HS-5 (cell line): ENCODE measurements at places on chromosomes 3 and 15.

- no peak for DNase-seq
These were observed at the start of gene EFCC1 for GRCh38 chr3:129001101-129001805. TSS of gene EFCC1 (plus strand) at chr3:129001304. CDS start at chr3:129001629, 325 bp downstream.

GRCh38 chr3:115982629-115983028 lies 359.3 kb downstream of the GAP43 start:
- no peak for DNase-seq

- DNase-seq = no peak
These were observed 96.0 kb downstream of the LRRK1 start for GRCh38 chr15:101014921-101015841.

- no peak for DNase-seq
These were observed 20.3 kb upstream of the IL16 start for GRCh38 chr15:81176291-81176893.

GRCh38 chr3:128503164-128503651 lies 10.2 kb upstream of the GATA2 start:
- DNase-seq = no peak

DNA sequence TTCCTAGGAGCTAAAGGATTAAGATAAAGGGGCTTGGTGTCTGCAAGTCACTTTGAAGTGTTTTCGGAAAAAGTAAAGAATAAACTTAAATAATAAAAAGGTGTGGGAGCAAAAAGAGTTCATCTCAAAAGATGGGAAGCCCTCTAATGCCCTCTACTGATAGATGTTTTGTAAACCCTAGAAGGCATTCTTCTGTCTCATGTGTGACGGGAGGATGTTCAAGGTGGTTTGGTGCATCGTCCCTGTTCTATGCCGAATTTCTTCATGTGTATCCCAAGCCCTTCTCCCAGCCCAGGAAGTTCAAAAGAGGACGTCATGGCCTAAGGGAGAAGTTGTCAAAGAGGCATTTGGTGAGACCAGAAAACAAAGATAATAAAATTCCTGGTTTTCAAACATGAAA lies 37.2 kb downstream of the CCK start:
- no peak for DNase-seq

DNA sequence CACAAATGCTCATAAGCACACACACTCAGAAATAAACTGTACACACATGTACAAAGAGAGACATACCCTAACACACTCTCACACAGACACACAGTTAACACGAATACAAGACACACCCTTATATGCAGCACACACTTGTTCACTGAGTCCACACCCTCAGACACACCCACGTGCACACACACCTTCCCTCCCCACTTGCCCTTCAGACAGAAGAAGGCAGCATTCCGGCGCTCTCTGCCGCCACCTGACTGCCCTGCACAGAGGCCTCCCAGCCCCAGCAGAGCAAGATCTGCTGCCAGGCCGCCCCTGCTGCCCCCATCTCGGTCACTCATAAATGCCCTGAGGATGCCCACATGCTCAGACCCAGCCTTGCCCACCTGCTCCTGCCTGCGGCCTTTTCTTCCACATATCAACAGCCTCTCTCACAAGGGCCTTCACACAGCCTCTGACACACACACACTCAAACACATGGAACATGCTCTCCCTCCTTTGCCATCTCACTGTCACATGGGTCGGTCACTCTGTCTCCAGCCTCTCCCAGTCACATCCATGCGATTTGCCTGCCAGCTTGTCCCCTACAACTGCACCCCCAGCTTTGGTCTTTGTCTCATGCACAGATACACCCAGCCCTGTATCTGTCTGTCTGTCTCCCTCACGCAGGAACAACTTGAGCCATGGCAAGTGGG lies 71.1 kb downstream of the EPHB3 start:
- DNase-seq = no peak

DNA sequence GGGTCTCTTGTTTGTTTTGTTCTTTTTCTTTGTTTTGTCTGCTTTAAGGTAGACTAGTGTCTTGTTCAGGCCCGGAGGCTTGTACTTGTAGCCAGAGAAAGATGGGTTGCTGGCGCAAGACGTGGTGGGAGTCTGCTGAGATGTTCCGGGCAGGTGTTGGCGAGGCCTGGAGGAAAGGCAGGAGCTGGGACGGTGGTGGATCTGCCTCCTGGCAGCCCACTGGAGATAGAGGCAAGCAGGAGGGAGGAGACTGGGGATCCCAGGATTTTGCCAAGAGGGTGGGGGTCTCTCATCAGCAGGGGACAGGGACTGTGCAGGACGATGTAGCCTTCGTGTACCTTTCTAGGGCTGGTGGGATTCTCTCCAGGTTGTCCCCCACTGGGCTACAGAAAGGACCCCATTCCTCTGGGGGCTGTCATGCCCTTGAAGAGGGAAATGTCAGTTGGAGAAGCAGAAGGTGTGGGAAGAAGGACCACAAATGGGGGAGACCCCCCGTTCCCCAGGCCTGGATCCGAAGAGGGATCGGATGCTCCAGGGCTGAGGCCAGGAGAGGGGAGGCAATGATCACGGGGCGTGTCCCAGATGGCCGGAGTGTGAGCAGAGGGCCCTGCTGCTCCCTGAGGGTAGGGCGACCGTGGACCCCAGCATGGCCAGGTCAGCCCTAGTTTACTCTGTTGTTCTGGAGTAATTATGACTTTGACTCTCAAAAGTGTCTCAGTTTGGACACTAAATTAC lies 7.0 kb downstream of the CHAC1 start:
- no peak for DNase-seq

DNA sequence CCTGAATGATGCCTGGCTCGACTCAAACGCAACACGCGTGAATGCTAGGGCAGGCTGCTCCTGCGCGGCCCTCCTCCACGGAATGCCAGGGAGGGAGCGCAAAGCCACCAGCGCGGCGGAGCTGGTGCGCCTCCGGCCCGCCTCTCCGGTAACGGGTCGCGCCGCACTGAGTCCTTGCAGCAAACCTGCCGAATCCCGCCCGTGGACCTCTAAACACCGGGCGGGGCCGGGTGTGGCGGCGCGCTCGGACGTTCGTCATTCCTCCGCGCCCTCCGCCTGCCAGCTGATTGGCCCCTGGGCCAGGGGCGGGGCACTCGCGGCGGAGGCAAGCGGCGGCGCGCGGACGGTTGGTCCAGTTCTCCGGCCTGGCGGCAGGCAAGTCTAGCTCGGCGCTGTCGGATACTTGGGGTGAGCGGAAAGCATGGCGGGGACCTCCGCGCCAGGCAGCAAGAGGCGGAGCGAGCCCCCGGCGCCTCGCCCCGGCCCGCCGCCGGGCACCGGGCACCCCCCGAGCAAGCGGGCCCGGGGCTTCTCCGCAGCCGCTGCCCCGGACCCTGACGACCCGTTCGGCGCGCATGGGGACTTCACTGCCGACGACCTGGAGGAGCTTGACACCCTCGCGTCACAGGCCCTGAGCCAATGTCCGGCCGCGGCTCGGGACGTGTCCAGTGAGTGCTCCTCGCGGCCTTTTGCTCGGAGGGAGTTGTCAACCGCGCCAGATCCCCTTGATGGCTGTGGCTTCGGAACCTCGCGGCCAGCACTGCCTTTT lies at the start of gene ATRIP:
TSS of gene ATRIP (plus strand) at position 313 of the 769 bp plus-strand sequence. CDS start at position 422, 109 bp downstream.
- no peak for DNase-seq

DNA sequence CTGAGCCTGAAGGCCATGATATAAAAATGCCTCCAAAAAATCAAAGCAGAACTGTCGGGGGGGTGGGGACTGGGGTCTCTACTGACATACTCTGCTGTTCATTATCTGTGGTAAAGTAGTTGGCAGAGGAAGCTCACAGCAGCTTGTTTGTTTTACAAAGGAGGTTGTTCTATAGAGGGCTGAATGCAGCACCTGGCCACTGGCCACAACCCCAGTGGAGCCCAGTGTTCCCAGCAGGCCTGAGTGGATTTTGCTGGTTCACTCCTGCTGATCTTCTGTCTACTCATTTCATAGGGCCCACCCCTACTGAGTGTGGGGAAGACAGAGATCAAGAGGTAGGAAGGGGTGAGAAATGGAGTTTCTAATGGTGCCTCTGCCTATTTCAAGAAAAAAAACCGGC lies 125.5 kb downstream of the DIPK2A start:
- no peak for DNase-seq

- DNase-seq = no peak
These were observed 19.3 kb upstream of the LZTFL1 start for GRCh38 chr3:45861043-45861719.

GRCh38 chr15:70509282-70509662 lies 254.1 kb downstream of the UACA start:
- DNase-seq = no peak

DNA sequence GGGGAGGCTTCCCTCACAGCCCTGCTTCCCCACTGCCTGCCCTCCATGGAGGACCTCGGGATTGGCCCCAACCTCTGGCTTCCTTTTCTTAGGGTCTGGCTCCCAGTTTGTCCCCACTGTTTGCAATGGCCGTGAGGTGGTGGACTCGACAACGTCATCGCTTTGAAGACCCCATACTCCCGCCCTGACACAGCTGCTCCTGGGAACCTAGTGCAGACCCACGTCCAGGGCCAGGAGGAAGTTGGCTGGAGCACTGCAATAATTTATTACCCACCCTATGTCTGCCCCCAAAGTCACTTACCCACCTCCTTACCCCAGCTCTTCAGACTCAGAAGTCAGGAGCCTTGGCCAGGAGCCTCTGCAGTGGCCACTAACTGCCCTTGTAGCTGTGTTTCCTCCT lies 11.1 kb downstream of the GRM2 start:
- DNase-seq = no peak

- DNase-seq = no peak
These were observed 619 bp downstream of the TTBK2 start for GRCh38 chr15:42919799-42920518.

DNA sequence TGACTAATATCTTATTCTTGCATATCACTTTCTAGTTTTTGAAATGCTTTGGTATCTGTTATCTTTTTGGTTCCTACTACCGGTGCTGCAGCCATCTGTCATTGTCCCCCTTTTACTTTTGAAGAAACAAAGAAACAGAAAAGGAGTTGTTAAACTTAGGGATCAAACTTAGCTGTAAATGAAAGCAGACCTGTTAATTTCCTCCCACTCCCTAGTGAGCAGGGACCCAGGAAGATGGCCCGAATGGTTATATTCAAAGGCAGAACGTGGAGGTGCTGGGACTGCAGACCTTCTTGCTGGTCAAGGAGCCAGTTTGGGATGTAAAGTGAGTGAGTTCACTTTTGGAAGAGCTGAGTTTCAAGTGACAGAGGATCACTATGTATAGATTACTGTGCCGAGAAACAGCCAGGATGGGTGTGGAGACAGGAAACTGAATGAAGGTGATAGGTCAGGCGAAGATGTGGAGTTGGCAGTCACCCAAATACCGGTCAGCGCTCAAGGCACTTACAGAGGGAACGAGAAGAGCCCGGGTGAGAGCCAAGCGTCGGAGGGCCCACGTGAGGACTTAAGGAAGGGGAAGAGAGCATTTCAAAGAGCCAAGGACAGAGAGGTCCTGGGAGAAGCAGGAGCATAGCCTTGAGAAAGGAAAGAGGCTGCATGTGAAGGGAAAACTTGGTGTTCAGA lies 20.1 kb downstream of the KBTBD8 start:
- DNase-seq = no peak

GRCh38 chr3:50226888-50227389 lies 9.1 kb upstream of the GNAI2 start:
- DNase-seq = no peak

DNA sequence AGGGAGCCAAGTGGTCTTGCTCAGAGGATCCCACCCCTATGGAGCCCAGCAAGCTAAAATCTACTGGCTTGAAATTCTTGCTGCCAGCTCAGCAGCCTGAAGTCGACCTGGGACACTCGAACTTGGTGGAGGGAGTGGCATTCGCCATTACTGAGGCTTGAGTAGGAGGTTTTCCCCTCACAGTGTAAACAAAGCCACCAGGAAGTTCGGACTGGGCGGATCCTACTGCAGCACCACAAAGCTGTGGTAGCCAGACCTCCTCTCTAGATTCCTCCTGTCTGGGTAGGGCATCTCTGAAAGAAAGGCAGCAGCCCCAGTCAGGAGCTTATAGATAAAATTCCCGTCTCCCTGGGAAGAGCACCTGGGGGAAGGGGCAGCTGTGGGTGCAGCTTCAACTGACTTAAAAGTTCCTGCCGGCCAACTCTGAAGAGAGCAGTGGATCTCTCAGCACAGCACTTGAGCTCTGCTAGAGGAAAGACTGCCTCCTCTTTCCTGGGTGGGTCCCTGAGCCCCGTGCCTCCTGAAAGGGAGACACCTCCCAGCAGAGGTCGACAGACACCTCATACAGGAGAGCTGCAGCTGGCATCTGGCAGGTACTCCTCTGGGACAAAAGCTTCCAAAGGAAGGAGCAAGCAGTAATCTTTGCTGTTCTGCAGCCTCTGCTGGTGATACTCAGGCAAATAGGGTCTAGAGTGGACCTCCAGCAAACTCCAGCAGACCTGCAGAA lies 576.3 kb upstream of the NECTIN3 start:
- DNase-seq = no peak

- no peak for DNase-seq
These were observed 14.3 kb downstream of the CCR8 start for GRCh38 chr3:39343760-39344159.
